ENCODE measurements at places on chromosomes 1 and 21. TPM values are rescaled to one million over a fixed set of nuclear protein-coding genes. Genes with fewer than 3 reads are reported as not detected.

DNA sequence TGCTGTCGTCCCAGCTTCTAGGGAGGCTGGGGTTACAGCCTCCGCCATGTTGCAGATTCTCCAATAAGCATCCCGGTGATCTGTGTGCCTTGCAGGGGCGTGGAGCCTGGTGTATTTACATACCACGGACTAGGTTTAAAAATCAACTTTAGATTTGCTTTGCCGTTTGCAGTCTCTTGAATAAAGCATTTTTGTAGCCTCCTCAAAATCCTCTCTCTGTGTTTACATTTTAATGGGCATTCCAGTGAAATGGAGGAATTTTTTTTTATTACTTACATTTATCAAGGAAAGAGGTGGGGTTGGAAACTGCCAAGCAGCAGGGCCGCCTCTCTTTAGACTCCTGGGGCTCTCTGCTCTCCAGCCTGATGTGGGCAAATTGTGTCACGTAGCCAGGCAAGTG, 437.5 kb upstream of the VAMP3 start:
- no peak for DNase-seq

- no peak for DNase-seq
Observed at GRCh38 chr1:65420590-65421350, at the start of the genes LEPR and LEPROT. Gene LEPR, plus strand, starts transcription at chr1:65420668. Its CDS starts 144,898 bp downstream, at chr1:65565566. Gene LEPROT, plus strand, starts transcription at chr1:65420668. Its CDS starts 57 bp downstream, at chr1:65420725.

GRCh38 chr1:65952696-65953095, 160.0 kb downstream of the PDE4B start:
- no peak for DNase-seq

GRCh38 chr1:180935326-180936109, 22.8 kb downstream of the KIAA1614 start:
- DNase-seq: no peak

The REN gene
- polyA plus RNA-seq: 0.72 TPM

- no peak for DNase-seq
Observed at GRCh38 chr1:89576013-89576412, 51.4 kb downstream of the LRRC8B start.

GRCh38 chr1:57989877-57990276, 556.6 kb downstream of the OMA1 start:
- no peak for DNase-seq

The SLC26A9 gene
- polyA plus RNA-seq: not detected

DNA sequence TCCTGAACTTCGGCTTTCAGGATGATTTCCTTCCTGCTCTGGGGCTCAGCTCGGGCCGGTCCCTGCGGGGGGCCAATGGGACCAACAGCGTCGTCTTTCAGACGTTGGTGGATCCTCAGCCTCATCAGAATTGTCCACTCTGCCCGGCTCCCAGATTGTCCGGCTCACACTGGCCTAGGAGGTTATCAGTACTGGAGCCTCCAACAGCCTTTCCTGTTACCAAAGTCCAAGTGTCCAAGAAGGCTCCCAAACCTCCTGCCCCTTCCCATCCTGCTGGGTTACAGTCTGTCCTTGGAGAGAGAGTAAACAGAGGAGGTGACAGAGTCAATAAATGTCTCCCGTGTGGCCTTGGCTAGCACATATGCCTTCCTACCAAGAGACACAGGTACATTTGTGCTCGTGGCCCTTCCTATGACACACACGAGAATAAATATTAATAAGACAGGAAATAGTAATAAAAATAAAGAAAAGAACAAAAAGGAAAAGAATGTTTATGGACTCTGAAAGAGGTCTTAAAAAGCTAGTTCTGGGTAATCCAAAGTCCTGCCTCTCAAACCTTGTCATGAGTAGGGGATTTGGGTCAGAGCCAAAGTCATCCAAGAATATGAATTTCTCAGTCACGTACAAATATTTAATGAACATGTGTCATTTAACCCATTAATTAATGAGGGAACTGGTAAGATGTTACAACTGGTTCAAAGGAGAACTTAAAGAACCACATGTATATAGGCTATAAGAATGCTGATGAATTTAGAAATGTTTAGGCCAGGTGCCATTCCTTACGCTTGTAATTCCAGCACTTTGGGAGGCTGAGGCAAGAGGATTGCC, 80.8 kb upstream of the SLC2A1 start:
- DNase-seq: no peak

DNA sequence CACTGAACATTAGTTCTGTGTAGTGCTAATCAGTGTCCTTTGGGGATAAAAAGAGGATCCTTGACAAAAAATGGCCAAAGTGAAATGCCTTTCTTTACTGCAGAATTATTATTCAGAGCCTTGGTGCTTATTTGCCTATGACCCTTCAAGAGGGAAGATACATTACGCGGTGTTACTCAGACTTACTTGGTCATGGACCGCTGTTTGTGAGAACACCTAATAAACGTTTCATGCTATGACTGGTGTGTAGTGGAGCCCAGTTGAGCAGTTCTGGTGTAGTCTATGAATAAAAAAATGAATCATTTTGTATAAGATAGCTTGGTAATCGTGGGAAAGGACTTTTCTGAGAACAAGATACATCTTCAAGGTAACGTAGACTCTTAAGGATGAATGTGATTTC, 8.3 kb downstream of the NFYC start:
- no peak for DNase-seq

- DNase-seq: no peak
Observed at GRCh38 chr1:109629372-109630030, 9.9 kb downstream of the AMPD2 start.

The CELA3A gene
- polyA plus RNA-seq: not detected

DNA sequence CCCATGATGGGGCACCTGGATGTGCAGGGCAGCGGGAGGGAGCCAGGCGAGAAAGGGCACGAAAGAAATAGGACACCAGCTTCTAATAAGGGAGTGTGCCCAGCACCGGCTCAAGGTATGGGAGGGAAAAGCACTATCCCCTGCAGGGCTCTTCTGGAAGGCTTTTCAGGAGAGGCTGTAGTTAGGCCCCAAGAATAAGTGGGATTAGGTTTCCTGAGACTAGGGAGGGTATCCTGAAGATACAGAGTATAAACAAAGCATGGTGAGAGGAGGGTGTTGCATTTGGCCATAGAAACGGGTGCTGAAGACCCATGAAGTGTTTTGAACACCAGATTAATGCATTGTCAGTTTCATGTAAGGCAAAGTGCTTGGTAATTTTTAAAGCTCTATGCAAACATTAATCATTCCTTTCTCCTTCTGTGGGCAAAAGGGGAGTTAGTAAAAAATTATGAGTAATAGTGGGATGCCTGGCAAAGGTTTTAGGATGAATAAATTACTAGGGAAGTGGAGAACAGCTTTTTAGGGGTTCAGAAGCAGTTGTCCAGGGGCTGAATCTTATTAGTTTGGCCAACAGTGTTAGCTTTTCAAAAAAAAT, 74.0 kb downstream of the SYT6 start:
- DNase-seq: no peak

DNA sequence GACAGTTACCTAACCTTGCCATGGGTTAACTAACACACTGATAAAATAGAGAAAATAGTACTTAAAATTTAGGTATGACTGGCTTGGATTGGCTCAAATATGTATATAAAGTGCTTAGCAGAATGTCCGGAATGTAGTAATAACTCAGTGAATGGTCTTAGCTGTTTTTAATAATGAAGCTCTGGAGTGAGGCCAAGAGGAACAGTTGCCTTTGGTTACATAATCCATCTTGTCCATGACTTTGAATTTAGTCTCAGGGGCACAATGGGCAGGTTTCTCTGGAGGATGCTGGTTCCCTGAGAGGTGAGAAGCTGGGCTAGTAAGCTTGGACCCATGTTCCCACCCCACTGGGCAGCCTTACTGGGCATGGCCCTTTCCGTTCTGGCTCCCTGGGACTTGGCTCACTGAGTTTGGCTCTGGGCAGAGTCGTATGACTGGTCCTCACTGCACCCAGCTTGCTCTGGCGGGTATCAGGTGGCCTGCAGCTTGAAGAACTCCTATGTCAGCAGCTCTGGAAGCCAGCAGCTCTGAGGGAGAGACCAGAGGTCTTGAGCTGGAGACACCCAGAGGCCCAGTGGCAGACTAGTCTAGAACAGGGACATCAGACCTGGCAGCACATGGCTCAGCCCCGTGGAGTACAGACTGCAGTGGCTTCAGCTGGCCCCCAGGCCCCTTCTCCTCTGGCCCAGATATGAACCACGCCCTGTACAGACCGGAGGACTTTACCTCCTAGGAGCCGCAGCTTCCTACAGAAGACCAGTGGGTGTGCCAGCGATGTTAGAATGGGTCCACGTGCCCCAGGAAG, 40.4 kb downstream of the TENT5C start:
- DNase-seq: no peak

GRCh38 chr1:54850069-54850730, 36.8 kb downstream of the DHCR24 start:
- DNase-seq: no peak

DNA sequence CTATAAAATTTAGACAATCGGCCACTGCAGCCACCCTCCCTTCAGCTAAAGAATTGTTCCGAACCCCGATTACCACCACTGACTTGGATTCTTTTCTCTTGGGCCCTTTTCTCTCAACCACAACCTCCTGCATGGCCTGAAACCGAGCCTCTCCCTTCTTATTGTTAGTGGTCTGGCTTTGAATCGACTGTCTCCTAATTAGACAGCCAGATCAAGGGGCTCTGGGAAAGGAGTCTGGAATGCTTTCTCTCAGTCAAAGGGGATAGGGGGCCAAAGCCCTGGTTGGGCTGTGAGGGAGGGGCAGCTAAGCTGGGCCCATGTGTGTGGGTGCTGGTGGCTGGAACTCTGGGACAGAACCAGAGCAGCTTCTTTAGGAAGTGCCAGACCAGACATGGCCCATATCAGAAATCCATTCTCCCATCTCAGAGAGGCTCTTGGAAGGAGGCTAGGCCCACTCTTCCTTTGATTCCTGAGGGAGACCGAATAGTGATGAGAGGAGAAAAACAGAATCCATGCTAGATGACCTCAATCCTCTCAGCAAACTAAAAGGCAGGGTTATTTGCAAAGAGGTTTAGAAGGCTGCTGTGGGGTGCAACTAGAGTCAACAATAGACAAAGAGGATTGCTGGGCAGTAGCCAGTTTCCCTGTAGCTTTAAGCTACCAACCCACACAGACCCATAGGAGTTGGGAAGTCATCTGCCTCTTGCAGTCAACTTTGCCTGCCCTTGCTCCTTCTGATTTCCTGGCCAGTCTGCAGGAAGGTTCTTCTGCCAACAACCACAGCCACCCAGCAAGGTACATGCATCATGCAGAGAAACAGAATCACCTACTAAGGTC, 117.6 kb downstream of the AK5 start:
- DNase-seq: no peak

DNA sequence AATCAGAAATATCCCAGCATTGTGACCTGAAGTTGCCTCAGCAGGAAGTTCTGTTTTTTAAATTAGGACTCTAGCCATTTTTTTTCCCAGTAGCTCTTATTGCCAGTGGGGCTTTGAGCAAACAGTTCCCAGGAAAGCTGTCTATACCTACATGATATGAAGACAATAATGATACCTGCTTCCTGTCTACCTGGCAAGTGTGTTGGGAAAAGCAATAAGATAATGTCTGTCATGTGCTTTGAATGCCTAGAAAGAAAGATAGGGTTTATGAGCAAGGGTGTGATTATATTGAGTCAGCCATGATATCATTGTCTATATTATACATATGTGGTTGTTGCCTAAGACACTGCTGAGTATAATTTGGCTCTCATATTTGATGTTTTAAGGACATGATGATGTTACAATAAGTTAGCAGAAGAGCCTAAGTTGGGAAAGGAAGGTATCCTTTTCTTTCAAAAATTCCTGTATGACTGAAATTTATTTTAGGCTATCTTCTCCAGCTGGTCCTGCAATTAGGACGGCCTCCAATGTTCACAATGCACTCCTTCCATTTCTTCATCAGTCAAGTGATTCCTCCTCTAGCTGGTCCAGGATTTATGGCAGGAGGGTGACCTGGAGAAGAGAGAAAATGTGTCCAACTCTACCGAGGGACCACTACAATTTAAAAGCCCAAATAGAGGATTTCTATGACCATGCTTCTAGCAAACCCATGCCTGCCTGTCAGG, 99.6 kb upstream of the CDC42BPA start:
- no peak for DNase-seq

The ELF3 gene
- 0.72 TPM for polyA plus RNA-seq

GRCh38 chr1:32525053-32525452, 14.2 kb upstream of the ZBTB8A start:
- no peak for DNase-seq

- no peak for DNase-seq
Observed at GRCh38 chr1:68516066-68516465, 19.2 kb upstream of the DEPDC1 start.

DNA sequence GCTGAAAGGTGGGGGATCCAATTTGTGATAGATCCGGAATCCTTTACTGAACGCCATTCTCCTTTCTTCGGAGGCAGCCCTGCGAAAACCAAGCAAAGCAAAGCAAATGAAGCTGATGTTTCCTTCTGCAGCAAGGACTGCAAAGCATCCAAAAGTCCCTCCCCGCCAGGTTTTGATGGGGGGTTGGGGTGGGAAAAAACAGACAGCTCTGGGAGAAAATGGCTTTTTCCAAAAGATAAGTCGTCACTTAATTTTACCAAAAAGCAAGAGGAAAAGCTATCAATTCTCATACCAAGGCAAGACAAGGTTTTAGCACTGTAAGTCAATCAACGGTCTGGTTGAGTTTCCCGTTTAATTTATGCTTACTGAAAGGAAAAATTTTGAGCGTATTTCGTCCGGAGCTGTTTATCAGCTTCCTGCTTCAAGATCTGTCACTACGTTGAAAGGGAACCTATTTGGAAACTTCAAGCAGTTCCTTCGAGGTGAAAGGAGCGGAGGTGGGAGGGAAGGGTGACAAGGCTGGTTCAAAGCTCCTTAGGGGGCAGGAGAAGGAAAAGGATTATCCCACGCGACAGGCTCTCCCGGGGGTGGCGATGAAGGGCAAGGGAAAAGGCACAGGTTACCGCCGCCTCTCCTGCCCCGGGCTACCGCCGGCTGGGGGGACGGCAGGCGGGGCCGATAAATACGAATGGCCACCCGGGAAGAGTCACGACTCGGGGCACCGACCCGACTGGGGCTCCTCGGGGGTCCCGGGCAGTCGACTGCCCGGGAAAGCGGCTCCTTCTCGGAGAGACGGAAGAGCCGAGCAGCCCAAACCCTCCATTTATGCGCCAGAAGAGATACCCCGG, 750 bp downstream of the SYNJ1 start:
- DNase-seq: no peak

The MAP3K6 gene
- 7.6 TPM for polyA plus RNA-seq

GRCh38 chr1:107141491-107142126, 770 bp downstream of the NTNG1 start:
- no peak for DNase-seq

DNA sequence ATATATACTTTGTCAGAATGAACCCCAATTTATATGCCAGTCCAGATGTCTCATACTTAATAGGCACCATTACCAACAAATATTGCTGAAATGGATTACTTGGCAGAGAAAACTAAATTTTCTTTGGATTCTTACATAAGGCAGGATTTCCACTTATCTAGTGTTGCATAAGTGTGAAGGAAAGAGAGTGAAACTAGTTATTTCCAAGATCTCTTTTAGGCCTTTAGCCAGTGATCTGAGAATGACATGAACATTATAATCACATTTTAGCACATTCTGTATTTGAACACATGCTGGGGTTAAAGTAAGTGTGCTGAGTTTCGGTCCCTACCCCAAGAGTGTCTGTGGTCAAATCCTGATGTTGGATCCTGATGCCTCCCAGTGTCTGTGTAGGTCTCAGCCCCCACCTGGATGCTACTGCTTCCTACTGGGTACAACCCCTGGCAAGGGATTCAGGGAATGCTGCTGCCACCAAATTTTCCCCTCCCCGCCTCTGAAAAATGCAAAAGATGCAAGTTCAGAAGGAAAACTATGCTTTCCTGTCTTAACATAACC, 11.2 kb downstream of the DDAH1 start:
- DNase-seq: no peak

The INAVA gene
- 0.02 TPM for polyA plus RNA-seq

The DNAJC6 gene
- polyA plus RNA-seq: 0.09 TPM

The IL12RB2 gene
- not detected for polyA plus RNA-seq

GRCh38 chr1:2594001-2594640, 7.5 kb downstream of the PRXL2B start:
- DNase-seq: no peak

The LCE6A gene
- not detected for polyA plus RNA-seq
